IPS DF 6.9 (cell line): ENCODE measurements at places on chromosomes 4 and X.

GRCh38 chr4:68316193-68316969 lies 33.5 kb downstream of the YTHDC1 start:
- H3K36me3 ChIP-seq, result no peaks in the 10 kb centered on the region; the same call in 1 of the 2 replicates
- no peaks in the 10 kb centered on the region for H3K27me3 ChIP-seq
- DNase-seq, result no peak
- H3K4me3 ChIP-seq, result no peak overlapping the region

DNA sequence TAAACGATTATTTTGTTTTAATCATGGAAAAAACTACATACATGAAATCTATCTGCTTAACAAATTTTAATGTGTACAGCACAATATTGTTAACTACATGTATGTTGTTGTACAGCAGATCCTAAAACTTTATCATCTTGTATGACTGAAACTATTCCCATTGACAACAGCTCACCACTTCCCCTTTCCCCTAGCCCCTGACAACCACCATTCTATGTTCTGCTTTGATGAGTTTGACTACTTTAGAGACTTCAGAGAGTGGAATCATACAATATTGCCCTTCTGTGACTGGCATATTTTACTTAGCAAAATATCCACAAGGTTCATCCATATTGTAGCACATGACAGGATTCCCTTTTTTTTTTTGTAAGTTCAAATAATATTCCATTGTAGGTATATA lies 185.9 kb downstream of the CFAP299 start:
- H3K27ac ChIP-seq, result no peak overlapping the region
- no peak overlapping the region for H3K4me3 ChIP-seq
- no peaks in the 10 kb centered on the region for H3K36me3 ChIP-seq

DNA sequence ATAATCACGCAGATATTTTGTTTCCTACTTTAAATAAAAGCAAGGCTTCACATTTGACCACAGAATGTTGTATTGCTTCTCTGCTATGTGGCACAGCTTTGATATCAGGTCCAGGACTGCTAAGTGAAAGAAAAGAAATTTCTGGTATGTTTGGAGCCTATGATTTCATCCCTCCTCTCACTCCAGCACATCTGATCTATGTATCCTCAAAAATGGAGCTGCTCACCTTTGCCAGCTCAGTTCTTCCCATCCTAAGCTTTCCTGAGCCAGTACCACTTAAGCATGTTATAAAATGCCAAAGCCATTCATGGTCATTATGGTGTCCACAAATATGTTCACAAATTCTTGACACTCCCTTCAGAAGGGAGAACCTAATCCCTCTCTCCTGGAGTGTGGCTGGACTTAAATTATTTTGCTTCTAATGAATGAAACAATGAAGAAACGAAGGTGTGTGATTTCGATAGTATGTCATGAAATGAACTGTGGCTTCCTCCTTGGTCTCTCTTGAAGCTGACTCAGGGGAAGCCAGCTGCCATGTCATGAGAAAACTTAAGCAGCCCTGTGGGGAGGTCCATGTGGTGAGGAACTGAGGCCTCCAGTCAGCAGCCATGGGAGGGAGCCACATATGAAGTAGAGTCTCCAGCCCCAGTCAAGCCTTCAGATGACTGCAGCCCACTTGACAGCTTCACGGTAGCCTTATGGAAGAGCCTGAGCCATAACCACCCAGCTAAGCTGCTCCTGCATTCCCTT lies 207.7 kb downstream of the MGST2 start:
- H3K36me3 ChIP-seq, result no peaks in the 10 kb centered on the region
- no peak for DNase-seq
- no peaks in the 10 kb centered on the region for H3K27me3 ChIP-seq
- peaks cover 2% of the 10 kb centered on the region; the same call in 1 of the 2 replicates for H3K4me1 ChIP-seq
- no peak overlapping the region for H3K4me3 ChIP-seq

DNA sequence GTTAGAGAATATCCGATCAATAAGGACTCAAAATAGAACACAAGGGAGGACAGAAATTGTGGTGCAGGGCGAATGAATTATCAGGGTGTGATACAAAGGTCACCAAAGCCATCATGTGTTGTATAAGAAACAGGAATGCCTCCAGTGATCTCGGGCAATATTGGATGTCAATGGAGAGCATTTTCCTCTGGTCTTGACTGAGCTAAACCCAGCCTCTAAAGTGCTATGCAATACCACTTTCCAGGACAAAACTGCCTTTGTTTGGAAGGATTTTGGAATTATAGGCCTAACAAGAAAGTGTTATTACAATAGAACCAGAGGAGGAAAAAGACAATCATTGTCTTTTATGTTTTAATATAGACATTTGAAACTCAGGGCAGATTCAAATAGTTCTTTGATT lies 281.7 kb downstream of the CHM start:
- H3K27ac ChIP-seq, result no peak overlapping the region
- no peaks in the 10 kb centered on the region for H3K36me3 ChIP-seq
- H3K4me3 ChIP-seq, result no peak overlapping the region
